ENCODE measurements at places on chromosomes 12 and 14.

- no peak for DNase-seq
Measured at GRCh38 chr12:102430661-102431060, 49.7 kb downstream of the IGF1 start.

DNA sequence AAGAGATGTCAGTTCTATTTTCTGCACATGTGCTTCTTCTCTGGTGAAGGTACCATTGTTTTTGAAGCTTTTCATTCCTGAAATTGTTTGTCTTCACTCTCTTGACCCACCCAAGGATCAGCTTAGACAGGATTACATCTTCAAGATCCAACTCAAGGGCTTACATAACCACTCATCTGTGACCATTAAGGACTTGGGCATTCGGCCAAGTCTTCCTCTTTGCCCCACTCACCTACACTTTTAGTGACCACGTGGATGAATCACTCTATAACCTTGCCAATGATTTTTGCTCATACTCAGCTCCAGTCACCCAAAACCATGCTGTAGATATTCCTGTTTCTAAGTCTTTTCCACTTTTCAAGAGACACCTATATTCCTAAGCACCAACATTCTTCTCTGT is 36.5 kb upstream of the SSTR1 start:
- DNase-seq = no peak

DNA sequence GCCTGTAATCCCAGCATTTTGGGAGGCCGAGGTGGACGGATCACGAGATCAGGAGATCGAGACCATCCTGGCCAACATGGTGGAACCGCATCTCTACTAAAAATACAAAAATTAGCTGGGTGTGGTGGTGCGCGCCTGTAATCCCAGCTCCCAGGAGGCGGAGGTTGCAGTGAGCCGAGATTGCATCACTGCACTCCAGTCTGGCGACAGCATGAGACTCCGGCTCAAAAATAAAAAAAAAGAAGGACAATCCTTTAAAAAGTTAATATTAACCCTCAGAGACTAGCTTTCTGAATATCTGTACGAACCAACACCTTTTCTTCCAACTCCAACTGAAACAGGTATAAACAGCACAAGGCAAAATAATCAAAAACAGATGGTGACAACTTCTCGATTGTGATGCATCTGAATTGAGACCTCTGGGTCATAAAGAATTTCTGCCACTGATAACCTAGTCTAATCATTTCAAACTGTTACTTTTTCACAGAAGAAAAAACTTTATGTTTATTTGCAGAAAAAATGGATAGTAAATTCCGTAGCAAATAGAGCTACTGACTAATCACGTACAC is 27.8 kb downstream of the CLIP1 start:
- no peak for DNase-seq

- DNase-seq = no peak
Measured at GRCh38 chr14:59313658-59314608, 125.5 kb downstream of the DAAM1 start.

DNA sequence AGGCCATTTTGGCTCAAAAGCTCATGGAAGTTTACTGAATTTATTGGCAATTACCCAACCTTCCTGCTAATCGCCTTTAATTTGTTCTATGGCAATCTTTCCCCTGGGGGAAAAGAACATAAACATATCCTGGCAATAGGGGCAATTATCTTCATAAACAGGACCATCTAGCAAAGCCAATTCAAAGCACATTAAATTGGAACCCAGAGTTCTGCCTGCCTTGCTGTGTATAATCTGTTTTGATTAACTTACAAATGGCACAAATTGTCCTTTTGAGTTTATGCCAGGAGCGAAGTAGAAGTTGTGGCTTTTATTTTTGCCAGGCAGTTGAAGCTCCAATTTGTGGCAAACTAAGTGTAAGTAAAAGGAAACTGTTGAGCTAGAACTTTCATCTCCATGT is 68.6 kb downstream of the C12orf50 start:
- no peak for DNase-seq

DNA sequence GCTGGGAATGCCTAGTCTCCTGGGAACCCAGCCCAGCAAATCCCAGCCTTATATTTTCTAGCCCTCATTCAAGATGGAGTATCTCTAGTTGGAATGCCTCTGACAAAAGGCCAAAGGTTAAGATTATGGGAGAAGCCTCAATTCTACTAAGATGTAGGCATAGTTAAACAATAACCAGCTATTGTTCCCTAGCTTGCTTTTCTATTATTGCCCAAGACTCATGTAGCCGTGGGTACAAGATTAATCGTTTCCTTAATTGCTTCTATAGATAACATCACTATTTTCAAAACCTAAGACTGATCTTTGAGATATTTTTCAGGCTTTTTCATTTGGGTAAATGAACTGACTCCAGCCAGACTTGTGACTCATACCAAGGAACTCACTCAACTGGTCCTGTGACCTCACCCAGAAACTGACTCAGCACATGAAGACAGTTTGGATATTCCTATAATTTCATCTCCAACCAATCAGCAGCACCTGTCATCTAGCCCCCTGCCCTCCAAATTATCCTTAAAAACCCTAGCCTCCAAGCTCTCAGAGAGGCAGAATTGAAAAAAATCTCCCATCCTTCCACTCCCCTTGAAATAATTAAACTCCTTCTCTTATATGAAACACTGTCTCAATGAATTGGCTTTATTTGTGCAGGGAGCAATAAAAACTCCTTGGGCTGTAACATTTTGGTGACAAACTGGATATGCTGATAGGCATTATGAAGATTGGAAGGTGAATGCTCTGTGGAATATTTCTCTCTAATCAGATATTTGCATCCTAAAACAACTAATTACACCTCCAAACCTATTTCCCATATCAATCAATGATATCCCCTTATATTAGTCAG is 589.0 kb downstream of the C12orf50 start:
- DNase-seq = peak; percentile 42

GRCh38 chr12:118136559-118137003 is 657 bp downstream of the PEBP1 start:
- no peak for DNase-seq

DNA sequence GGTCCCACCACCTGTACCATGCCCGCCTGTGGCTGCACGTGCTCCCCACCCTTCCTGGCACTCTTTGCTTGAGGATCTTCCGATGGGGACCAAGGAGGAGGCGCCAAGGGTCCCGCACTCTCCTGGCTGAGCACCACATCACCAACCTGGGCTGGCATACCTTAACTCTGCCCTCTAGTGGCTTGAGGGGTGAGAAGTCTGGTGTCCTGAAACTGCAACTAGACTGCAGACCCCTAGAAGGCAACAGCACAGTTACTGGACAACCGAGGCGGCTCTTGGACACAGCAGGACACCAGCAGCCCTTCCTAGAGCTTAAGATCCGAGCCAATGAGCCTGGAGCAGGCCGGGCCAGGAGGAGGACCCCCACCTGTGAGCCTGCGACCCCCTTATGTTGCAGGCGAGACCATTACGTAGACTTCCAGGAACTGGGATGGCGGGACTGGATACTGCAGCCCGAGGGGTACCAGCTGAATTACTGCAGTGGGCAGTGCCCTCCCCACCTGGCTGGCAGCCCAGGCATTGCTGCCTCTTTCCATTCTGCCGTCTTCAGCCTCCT is 1.1 kb downstream of the INHBE start:
- peak; percentile 12 for DNase-seq

DNA sequence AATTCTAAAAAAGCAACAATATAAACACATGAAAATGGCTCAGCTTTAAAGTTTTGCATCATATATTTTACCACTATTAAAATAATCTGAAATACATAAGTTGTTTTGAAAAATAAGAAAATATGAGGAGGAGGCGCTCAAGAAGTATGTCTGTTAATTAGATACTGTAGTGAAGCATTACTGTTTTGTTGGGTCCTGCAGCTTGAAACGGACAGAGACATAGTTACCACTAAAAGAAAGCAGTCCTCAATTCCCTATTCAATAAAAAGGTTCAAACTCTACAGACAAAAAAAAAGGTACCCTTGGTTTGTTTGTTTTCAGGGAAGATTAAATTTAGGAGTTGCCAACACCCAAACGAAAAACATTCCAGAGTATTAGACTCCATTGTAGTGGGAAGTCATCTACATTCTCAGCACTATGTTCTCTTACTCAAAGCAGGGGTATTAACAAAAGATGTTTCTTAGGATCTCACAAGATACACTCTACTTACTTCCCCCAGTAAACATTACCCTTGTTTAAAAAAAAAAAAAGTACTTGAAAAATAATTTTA is 3.0 kb downstream of the PAWR start:
- DNase-seq = no peak

GRCh38 chr12:105212438-105212837 is 23.5 kb downstream of the APPL2 start:
- DNase-seq = no peak

DNA sequence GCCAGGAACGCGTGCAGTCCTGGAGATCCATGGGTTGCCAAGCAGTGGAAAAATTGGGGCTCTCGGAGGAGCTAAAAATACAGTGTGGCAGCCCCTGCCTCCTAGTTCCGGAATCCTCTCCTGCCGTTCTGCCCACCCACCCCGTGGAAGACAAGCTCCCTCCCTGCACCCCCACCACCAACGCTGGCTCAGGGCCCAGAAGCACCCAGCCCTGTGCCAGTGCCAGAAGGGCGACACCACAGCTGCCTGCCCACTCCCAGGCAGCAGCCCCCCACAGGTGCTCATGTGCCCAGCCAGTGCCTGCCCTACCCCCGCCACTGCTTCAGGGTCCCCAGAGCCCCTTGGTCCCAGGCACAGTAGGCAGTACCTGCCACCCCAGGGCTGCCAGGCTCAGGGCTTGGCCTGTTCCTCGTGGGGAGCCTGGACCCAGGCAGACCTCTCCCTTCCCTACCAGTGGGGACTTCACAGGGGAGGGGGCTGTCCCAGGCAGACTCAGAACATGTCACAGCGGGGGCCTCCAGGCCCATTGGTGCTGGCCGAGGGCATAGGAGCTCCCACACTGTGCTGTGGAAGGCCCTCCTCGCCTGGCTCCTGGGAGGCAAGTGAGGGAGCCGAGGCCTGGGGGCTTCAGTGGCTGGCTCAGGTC is 7.4 kb downstream of the INF2 start:
- no peak for DNase-seq

GRCh38 chr14:104665657-104666522 is 23.5 kb upstream of the INF2 start:
- no peak for DNase-seq

- no peak for DNase-seq
Measured at GRCh38 chr12:10365696-10366405, 24.0 kb downstream of the KLRK1 start.

DNA sequence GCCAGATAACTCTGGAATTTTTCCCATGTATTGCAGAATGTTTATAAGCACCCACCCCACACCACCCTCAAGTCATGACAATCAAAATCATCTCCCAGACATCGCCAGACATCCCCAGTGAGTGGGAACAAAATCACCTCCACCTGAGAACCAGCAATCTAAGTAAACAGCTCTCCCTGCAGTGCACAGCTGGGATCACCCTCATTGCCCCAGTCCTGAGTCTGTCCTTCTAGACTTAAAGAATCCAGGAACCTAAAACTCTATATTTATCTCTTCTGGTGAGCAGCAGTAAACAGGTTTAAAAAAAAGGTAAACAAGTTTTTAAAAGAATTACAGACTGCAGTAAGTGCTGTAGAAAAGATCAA is 43.3 kb upstream of the CMKLR1 start:
- no peak for DNase-seq

- DNase-seq = no peak
Measured at GRCh38 chr12:52126050-52126604, 46.6 kb downstream of the SMIM41 start.

DNA sequence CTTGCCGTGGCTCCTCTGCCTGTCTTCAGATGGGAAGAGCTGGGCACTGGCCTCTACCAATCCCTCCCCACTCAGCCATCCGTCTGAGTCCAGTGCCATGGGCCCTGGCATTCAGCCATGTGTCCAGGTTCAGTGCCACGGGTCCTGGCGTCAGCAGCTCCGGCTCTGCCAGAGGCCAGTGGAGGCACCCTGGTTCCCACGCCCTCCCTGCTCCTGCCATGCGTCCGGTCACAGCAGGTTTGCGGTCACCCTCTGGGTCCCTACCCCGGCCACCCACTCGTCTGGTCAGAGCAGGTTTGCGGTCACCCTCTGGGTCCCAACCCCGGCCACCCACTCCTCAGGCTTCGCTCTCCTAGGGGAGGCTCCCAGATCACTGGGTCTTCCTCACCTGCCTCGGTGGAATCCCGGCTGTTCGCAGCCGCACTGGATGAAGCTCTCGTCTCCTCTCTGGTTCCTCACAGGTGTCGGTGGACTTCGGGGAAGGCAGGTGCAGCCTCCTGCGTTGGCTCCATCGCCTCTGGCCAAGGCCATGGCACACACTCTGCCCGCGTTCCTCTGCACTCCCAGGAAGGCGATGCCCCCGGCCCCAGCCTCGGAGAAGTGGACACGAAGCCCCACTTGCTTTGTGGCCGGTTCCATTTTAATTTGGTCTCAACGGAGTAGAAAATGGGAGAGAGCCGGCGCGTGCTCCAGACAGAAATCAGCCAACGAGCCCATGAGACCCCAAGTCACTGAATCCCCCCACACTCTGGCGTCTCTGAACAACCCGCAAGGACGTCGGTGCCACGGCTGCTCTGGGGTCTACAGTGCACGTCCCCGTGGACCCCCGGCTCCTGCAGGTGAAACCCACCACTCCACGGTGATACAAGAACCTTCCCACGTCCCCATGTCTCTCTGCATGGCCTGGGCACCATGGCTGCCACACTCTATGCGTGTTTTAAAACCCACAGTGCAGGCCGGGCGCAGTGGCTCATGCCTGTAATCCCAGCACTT is 47.8 kb upstream of the FBRSL1 start:
- no peak for DNase-seq

DNA sequence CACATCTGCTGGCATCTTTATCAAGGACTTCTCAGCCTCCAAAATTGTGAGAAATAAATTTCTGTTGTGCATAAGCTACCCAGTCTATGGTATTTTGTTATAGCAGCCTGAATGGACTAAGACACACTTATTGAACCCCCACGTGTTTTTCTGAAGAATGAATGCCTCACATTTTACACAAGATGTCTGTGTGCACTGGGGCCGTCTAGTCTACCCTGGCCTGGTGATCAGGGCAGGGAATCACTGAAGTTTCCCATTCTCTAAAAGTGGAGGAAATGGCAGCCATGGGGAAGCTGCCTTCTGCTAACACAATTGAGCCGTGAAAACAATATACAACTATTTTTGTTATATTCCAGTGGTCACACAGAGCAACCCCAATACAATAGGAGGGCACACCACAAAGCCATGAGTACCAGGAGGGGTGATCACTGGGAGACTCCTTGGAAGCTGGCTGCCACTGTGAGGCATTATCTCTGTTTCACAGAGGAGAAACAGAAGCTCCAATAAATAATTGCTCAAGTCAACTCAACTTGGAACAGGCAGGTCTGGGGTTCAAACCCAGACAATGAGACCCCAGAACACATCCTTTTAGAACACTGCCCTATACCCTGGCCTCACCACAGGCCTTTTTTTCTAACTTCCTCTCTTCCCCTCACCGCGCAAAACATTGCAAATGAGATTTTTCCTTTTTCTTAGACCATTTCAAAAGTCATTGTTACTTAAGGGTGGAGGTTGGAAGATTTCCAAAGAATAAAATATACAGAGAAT is 18.3 kb upstream of the LTA4H start:
- no peak for DNase-seq

DNA sequence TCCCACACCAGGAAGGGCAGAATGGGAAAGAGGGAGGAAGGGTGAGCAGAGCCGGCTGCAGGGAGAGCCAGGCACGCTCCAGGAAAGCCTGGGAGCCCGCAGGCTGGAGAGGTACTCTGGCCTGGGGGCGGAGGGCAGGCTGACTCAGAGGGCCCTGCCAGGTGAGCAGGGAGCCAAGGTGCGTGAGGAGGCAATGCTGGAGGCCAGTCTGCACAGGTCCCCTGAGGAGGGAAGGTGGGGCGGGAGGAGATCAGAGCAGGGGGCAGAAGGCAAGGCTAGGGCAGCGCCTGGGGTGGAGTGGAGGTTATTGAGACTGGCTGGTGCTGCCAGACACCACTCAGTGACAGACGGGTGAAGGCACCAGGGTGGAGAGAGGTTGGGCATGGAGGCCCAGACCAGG is 385.0 kb downstream of the BCL11B start:
- no peak for DNase-seq
